ENCODE measurements at places on chromosomes 2 and 18.

DNA sequence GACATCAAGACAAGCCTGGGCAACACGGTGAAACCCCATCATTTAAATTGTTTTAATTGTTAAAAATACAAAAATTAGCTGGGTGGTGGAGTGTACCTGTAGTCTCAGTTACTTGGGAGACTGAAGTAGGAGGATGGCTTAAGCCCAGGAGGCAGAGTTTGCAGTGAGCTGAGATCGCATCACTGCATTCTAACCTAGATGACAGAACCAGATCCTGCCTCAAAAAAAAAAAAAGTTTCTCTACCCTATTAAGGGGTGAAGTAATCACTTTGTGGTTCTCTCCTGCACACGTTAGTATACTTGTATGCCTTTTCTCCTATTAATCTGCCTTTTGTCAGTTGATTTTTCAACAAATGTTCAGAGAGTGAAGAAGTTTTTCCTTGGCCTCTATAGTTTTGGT is 18.1 kb upstream of the PUM2 start:
- DNase-seq, result no peak

DNA sequence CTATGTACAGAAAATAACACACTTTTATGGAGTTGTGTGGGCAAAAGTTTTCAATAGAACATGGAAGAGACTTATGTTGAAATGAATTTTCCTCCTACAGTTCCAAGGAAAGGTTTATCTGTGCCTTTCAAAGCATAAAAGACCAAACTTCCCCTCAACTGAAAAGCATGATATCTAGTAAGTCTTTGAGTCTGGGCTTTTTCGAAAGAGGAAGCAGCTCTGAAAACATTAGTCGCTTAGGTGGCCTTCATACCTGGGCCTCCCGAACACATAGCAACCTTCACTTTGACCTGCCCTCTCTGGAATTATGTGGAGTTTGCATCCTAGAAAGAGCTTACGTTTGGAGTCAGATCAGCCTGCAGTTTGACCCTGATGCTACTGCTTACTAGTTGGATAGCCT is 4.8 kb upstream of the CAPN14 start:
- DNase-seq, result no peak

GRCh38 chr2:170514140-170514539 is 201.0 kb upstream of the SP5 start:
- no peak for DNase-seq

DNA sequence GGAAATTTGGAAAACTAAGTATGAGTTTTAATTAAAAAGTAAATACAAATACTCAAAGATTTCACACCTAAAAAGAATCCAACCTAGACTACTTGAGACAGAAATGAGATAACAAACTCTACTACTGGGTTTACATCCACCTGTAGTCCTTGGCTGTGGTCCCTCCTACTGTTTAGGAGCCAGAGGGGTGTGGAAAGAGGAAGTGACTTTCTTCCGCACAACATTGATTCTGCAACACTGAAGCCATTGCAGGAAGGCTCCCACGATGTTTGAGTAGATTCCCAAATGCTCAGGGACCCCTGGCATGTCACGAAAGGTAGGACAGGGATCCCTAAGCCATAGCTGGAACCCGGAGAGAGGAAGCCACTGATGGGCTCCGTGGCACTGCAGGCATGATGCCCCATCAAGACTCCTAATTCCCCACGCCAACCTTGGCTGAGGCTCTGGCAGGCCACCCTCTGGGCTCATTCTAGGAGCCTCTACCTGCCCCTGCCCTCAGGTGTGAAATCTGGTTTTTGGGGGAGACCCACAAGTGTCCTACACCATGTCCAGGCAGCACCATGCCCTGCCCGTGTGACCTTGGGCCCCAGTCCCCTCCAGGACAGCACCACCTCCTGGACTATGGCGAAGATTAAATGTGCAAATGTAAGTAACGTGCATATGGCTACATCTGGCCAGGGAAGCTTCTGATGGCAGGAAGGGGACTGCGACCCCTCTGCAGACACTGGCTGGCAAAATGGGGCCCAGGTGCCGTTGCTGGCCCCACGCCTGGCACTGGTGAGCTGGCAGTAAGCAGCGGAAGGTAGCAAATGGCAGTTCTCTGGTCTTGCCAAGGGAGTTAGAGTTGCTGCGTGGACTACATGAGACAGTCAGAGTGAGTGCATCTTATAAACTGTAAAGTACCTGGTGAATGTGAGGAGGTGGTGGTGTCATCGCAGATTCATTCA is 38.2 kb upstream of the MAL start:
- DNase-seq, result no peak

- no peak for DNase-seq
These were observed 94.2 kb upstream of the SLC39A10 start for GRCh38 chr2:195562570-195563566.

- DNase-seq, result no peak
These were observed 69.1 kb downstream of the IRS1 start for GRCh38 chr2:226730481-226730880.

DNA sequence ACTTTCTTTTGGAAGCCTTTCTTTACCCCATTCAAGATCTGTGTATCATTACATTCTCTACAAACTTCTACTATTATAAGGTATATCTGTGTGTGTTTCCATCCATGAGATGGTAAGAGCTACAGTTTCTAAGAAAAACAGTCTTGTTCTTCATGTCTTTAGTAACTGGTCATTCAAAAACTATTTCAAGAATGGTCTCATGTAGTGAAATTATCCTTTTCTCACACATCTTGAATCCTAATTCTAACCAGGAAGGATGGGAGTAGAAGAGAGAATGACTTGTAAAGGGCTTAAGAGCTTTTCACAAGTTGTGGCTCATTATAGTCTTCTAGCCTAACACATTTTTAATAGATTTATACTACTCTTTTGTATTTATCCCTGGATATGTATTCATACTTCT is 47.3 kb downstream of the ROCK1 start:
- no peak for DNase-seq

GRCh38 chr18:22213333-22213973 is 44.1 kb downstream of the GATA6 start:
- DNase-seq, result no peak

GRCh38 chr2:54522624-54523281 is 66.6 kb downstream of the SPTBN1 start:
- peak; percentile 40 for DNase-seq

GRCh38 chr2:63814114-63814513 is 27.6 kb upstream of the UGP2 start:
- no peak for DNase-seq

GRCh38 chr2:218430721-218431120 is 11.8 kb downstream of the VIL1 start:
- no peak for DNase-seq

GRCh38 chr2:55239656-55240222 is 7.3 kb downstream of the RPS27A start:
- DNase-seq, result no peak

DNA sequence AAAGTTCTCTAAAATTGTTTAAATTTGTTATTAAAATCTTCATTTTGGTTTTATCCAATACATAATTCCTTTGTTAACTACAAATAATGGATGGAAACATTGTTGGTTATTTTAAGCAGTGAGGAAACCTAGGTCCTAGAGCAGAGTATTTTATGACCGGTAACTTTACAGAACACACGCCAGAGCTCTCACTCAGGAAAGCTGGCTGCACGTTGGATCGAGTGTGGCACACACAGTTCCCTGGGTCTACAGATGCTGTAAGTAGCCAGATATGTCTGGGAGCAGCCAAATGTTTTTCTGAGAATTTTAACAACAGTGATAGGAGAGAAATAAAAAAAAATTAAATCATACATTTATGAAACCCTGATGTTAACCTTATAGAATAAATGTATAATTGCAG is 264.4 kb downstream of the ZNF407 start:
- DNase-seq, result no peak

DNA sequence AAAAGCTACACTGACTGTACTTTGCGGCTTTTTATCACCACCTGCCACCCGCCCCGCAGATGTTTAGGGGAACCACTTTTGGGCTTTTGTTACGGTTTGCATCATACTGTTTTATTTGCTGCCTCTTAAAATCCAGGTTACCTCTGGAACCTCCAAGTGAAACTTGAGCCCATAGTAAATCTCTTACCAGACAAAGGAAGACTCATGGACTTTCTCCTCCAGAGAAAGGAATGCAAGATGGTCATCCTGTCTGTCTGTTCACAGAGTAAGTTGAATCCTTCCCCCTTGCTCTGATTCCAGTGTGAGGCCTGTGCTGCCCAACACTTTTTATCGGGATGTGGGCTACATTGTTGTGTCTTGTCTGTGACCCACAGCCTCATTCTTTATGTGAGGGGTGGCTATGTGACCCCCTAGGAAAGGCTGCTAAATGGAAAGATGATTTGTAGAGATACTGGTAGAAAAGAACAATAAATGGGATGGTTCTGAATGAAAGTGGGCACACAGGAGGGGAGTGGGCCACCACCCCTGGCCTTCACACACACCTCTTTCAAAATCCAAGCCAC is 23.3 kb downstream of the RMC1 start:
- DNase-seq, result no peak

- no peak for DNase-seq
These were observed 210.9 kb upstream of the TMEM200C start for GRCh38 chr18:6106091-6106685.

DNA sequence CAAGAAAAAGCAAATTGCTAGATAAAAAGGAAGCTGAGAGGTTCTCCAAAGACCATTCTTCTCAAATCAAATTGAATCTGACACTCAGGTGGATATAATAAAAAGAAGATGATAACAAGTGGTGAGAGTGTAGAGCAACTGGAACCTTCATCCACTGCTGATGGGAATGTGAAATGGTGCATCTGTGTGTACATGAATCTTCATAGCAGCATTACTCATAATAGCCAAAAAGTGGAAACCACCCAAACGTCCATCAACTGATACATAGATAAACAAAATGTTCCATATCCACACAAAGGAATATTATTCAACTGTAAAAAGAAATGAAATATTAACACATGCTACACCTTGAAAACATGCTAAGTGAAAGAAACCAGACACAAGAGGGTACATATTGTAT is 357.2 kb upstream of the EPHA4 start:
- DNase-seq, result no peak

DNA sequence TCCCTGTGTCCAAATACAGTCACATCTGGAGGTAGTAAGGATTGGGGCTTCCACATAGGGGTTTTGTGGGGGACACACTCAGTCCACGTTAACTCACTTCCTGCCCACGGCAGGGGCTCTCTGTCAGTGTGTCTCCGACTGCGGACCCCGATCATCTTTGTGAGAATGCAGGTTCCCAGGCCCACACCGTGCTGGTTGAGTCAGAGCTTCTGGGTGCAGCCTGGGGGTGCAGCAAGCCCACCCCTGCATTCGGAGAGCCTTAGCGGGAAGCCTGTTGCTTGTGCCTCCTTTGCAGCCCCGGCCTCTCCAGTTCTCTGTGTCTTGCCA is 28.0 kb downstream of the HPCAL1 start:
- no peak for DNase-seq

DNA sequence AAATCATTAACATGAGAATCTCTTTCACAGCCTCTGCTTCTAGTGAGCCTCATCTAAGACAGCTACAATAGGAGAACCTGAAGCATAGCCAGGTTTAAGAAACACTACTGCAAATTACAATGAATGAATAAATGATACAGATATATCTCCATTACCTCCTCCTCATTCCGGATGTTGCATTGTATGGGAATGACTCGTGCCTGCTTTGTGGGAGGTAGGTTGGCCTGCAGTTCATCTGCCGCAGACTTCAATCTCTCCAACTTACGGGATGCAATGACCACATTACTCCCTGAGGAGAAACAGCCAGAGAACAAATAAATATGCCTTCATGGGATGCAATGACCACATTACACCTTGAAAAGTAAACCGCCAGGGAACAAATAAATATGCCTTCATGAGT is 15.4 kb downstream of the PECR start:
- DNase-seq, result no peak

DNA sequence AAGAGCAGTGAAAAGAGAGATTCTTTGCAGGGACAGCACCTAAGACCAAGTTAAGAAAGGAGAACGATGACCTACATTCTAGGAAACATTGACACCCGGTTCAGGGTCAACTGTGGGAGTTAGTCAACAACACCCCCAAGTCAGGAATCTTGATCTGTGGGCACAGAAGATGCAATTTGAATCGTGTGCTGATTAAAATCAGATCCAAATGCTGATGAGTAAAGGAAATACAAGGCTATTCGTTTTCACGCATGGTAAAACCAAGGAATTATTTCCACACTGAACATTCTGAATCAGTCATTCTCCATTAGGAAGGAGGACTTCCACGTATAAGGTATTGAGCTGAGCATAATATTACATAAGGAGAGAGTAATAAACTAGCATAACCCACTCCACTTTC is 124.2 kb downstream of the COPS8 start:
- DNase-seq, result no peak

DNA sequence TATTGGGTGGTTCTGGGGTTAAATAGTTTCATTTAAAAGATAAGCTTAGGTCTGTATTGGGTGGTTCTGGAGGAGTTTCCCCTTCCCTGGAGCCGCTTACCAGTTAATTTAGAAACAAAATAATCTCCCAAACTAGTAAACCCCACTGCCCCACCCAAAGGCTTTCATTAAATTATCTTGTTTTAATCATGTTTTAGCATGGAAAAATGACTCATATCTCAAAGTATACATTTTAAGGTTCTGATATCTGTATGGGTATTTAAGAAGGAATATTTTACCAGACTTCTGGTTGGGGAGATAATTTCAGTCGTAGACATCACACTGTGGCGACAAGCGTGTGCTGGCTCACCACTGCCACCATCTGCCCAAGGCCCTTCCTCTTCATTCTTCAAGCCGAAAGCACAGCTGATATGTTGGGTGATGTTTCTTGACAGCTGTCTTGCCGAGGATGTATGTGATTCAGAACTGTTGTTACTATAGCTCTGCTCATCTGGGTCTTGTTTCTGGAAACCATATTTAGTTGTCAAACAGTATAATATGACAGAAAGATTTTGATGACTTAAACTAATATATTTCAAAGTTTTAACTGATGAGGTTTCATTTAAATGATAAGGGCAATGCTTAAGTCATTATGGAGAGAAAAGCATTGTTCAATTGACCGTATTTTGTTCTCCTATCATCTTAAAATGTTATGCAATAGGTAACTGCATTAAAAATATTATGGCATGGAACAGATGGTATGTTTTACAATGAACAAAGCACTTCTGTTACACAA is 5.1 kb downstream of the FIGLA start:
- DNase-seq, result peak; percentile 75

- no peak for DNase-seq
These were observed 206.1 kb upstream of the FSHR start for GRCh38 chr2:49360407-49360767.

GRCh38 chr2:13332060-13332459 is 615.3 kb downstream of the TRIB2 start:
- DNase-seq, result no peak

GRCh38 chr18:47389210-47389609 is 137.8 kb upstream of the SKOR2 start:
- no peak for DNase-seq

- no peak for DNase-seq
These were observed 592.2 kb upstream of the SYT4 start for GRCh38 chr18:43869451-43870008.

- no peak for DNase-seq
These were observed 24.8 kb downstream of the SP3 start for GRCh38 chr2:173940208-173941020.

- DNase-seq, result peak; percentile 89
These were observed 90.2 kb downstream of the FAM161A start for GRCh38 chr2:61763605-61764034.

- no peak for DNase-seq
These were observed 213.0 kb upstream of the HAAO start for GRCh38 chr2:43005245-43005974.

Measured in NCI-H1694 treated with DMSO at 0.1 percent for 48 hours (cell line).